ENCODE measurements at places on chromosomes 16 and 17.
A peak's percentile ranks its signal among the peaks of the same experiment; 100 is the strongest.

DNA sequence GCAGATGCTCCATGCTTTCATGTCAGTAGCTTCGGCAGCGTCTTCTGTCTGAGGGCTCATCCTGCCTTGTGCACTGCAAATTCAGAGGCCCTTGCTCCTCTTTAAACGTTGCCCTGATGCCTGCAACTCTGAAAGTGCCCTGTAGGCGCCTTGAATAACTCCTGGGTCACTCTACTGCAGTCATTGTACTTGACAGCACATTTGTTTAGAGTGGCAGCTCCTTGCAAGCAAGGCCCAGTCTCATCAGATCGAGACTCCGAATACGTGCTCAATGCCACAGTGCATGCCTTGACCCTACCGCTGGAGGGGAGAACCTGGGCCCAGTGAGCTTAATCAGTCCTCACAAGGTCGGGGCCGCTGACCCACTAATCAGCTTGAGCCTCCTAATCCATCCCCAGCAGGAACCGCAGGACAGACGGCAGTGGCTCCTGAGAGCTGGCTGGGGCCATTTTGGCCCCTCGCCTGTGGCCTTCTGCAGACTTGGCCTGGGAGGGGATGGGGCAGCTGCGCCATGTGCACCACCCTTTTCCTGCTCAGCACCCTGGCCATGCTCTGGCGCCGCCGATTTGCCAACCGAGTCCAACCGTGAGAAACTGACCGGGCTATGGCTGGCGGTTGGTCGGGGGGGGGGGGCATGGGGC, at the start of gene PRCD:
TSS of gene PRCD (plus strand) at position 414 of the 641 bp plus-strand sequence. CDS start at position 512, 98 bp downstream.
- no peak for DNase-seq

- no peak for DNase-seq
Observed at GRCh38 chr16:54266363-54266955, 20.1 kb downstream of the IRX3 start.

DNA sequence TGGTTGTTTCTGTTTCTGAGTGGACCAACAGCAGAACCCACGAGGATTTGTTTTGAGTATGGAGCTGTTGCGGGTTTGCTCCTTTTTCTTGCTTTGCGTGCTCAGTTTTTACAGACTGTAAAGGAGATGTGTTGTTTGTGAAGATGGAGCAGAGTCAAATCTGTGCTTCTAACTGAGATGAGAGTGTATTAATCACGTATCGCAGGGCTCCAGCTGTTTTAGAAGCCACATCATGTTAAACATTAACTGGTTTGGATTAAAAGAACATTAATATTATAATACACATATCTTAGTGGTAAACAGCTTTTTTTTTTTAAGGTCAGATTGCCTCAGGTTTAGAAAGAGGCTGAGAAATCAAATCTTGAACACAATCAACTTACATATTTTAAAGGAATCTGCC, 69.4 kb downstream of the YPEL2 start:
- no peak for DNase-seq

- no peak for DNase-seq
Observed at GRCh38 chr16:85144026-85144915, 32.0 kb upstream of the CIBAR2 start.

- peak; percentile 32 for DNase-seq
Observed at GRCh38 chr16:81035398-81035974, at the start of gene ATMIN. Gene ATMIN, plus strand, starts transcription at chr16:81035842. Its CDS starts 29 bp downstream, at chr16:81035871.

- DNase-seq, result no peak
Observed at GRCh38 chr16:20866145-20866772, 33.9 kb downstream of the DCUN1D3 start.

GRCh38 chr16:29807426-29808218, 1.3 kb downstream of the MAZ start:
- peak; percentile 61 for DNase-seq

GRCh38 chr17:75352079-75352569, 53.4 kb downstream of the GRB2 start:
- no peak for DNase-seq

- no peak for DNase-seq
Observed at GRCh38 chr16:68425498-68426346, 22.6 kb downstream of the SMPD3 start.

- DNase-seq, result peak; percentile 74
Observed at GRCh38 chr17:77086433-77087010, 54.2 kb upstream of the SEC14L1 start.

DNA sequence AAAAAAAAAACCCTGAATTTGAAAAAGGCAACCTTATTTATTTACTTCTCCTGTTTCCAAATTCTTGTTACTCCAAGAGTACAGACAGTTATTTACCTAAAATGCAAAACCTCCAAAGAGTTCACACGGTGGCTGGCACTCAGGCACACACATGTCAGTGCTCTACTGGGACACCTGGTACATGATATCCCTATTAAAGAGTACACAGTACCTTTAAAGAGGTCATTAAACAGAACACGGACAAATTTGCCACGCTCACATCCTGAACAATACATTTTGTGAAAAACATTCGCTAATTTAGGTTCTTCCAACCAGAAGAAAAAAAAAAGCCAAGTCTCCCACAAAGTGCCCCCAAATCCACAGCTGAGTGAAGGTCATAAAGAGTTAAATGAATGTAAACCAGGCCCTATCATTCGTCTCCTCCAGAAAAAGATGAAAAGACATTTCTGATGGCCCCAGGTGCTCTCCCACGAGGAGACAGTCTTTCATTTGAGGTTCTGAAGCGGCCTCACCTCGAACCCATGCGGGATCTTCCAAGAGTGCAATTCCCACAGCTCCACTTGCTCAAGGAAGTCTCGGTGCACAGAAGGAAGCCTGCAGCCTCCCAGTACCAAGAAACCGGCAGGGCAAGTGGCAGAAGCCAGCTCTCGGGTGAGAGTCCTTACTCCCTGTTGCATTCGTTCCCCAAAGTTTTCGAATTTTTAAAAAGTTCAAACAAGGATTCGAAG, 993 bp downstream of the ERN1 start:
- no peak for DNase-seq

GRCh38 chr17:18143044-18143936, 34.7 kb downstream of the MYO15A start:
- no peak for DNase-seq

GRCh38 chr17:74146196-74146595, 57.3 kb upstream of the RPL38 start:
- no peak for DNase-seq

DNA sequence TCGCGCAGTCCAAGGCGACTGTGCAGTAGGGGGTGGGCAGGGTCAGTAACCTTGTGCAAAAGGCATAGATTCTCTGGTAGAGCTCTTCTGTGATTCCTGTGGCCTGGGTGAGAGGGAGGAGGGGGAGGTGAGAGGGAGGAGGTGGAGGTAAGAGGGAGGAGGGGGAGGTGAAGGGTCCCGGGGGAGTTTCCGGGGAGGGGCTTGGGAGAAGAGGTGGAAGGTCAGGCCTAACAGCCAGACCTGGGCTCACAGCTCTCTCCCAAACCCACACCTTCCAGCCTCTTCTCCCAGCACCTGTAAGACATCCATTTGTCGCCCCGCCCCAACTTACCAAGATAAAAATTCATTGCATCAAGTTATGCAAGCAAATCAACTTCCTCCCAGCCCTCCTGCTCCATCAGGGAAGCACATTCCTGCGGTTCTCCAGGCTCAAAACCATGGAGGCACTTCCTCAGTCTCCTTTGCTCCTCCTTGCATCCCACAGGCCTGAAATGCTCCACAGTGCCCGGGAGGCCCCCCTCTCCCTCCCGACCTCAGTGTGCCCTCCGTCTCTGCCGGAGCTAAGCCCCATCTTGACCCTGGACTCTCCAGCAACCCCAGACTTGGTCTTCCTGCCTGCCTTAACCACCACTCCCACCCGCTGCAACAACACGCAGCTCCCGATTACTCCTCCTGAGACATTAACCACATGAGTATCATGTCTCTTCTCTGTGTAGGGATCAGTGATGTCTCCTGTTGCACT, 30.5 kb downstream of the PIK3R6 start:
- DNase-seq, result no peak

GRCh38 chr16:52611817-52612673, 65.1 kb upstream of the TOX3 start:
- no peak for DNase-seq

DNA sequence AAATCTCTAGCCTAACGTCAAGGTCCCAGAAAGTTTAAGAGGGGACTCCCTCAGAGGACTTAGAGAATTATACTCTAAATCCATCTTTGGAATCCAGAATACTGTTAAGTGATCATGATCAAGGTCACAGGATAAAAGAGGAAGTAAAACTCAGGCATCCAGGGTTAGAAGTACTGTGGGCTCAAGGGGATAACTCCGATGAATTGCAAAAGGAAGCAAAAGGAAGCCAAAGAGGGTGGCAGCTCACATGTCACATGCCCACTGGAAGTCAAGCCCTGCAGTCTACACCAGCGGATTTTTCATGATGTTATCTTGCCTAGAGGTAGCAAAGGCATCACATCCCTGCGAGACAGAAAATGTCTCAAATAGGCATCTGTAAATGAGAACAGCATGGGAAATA, 3.8 kb downstream of the ZNF821 start:
- no peak for DNase-seq

GRCh38 chr16:82660966-82661365, 34.2 kb downstream of the CDH13 start:
- DNase-seq, result no peak

GRCh38 chr17:81025741-81026129, 9.2 kb upstream of the BAIAP2 start:
- DNase-seq, result no peak

- DNase-seq, result peak; percentile 37
Observed at GRCh38 chr17:33154869-33155455, 138.1 kb downstream of the ASIC2 start.

- DNase-seq, result no peak
Observed at GRCh38 chr16:81818568-81818896, 39.4 kb downstream of the PLCG2 start.

GRCh38 chr16:4574919-4575705, 19.0 kb downstream of the C16orf96 start:
- no peak for DNase-seq

GRCh38 chr17:72491102-72491501, 370.3 kb downstream of the SOX9 start:
- DNase-seq, result no peak

GRCh38 chr17:64244165-64244564, 18.9 kb downstream of the TEX2 start:
- DNase-seq, result no peak

- DNase-seq, result no peak
Observed at GRCh38 chr16:67719778-67720144, 645 bp upstream of the GFOD2 start.

- no peak for DNase-seq
Observed at GRCh38 chr16:29891525-29892457, 7.6 kb downstream of the SEZ6L2 start.

DNA sequence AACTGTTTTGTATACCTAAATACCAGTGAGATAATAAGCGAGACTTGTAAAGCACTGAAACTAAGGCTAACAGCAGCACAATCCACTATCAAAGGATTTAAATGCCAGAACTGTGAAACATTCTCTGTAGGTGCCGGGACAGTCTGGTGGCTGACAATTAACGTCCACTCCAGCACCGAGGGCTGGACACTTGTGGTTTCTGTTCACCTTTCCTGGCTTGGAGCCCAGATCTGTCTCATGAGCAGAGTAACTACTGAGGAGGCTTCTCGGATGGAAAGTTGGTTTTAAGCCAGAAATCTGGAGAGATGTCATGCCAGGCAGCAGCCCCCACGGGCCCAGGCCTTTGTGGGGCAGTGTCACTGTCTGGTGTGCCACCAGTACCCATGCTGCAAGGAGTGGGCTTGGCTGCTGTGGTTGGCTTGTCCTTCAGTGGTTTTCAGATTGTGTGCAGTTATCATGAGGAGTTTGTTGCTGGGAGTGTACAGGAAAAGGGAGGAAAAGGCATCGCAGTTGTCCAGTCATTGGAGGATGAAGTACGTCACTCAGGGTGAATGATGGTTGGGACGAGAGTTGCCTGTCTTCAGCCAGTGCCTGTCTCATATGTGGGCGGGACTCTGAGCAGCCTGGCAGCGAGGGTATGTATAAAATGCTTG, 35.5 kb downstream of the UBN1 start:
- no peak for DNase-seq

- no peak for DNase-seq
Observed at GRCh38 chr17:40038882-40039513, 15.2 kb downstream of the MED24 start.

DNA sequence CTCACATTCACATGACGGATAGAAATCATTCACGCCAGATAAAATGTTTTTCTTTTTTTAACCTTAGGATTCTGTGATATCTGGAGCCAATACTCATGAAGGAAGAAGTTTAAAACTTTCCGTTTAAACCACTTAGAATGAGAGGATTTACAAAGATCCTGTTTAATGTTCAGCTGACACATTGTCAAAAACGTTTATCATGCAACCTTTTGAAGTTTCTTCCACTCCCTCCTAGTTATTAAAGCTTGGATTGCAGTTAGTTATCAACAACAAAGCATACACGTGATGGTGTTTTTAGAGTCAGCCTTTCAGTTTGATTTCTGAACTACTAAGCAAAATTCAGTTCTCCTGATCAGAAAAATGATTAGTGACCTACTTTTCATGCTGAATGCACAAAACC, 143.3 kb upstream of the AXIN2 start:
- DNase-seq, result no peak

DNA sequence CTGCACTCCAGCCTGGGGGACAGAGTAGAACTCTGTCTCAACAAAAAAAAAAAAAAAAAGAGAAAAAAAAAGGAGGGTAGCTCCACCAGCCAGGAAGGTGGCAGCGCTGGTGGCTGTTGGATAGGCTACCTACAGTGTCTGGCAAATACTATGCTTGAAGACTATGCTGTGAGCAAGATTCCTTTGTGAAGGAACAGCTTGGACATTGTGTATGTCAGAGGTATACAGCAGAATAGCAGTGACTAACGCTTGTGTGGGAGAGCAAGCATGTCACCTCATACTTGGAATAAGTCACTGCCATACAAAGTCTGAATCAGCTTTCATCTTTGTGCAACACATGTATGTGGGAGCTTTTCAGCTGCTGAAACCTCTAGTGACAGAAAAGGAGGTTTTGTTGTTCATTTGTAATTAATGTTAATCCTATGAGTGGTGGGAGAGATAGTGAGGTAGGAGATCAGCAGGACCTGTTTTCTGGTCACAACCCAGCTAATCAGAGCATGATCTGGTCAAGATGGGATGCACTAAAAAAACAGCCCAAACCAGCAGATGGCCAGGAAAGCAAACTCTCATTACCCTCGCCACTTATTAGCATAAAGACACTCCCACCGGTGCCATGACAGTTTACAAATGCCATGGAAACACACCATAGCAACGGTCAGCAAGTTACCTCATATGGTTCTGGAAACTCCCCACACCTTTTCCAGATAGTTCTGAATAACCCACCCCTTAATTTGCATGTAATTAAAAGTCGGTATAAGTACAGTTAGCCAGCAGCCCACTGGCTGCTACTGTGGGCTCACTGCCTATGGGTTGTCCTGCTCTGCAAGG, 6.8 kb upstream of the ITGAD start:
- DNase-seq, result no peak

GRCh38 chr17:79463421-79464317, 147.2 kb downstream of the RBFOX3 start:
- DNase-seq, result no peak

GRCh38 chr17:16419074-16419928, 3.9 kb downstream of the TRPV2 start:
- no peak for DNase-seq

GRCh38 chr17:83077939-83078338, 1.5 kb upstream of the METRNL start:
- DNase-seq, result no peak

GRCh38 chr17:51245535-51245934, 14.3 kb downstream of the MBTD1 start:
- DNase-seq, result no peak
